ENCODE measurements at places on chromosomes 1 and 21.

GRCh38 chr1:209428241-209428921 lies 155.1 kb upstream of the CAMK1G start:
- no peak for DNase-seq

DNA sequence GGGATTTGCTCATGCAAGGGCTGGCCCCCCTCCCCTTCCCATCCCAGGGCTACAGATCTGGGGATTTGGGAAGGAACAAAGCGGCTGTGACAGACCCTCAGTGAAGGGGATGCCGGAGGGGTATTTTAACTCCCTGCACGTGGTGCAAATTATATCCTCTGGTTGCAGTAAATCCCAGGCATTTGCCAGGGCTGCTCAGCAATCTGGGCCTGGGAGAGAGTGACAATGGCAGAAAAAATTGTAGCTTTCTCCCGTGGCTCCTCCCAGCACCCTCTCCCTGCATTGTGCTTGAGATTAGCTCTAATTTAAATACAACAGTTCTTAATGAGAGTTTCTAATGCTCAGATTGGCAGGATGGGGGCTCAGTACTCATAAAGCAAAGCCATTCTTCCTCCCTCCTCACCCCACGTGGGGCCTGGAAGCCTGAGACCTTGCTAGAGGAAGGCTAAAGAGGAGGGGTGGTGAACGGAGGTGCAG lies 129.9 kb upstream of the CD34 start:
- DNase-seq, result no peak

DNA sequence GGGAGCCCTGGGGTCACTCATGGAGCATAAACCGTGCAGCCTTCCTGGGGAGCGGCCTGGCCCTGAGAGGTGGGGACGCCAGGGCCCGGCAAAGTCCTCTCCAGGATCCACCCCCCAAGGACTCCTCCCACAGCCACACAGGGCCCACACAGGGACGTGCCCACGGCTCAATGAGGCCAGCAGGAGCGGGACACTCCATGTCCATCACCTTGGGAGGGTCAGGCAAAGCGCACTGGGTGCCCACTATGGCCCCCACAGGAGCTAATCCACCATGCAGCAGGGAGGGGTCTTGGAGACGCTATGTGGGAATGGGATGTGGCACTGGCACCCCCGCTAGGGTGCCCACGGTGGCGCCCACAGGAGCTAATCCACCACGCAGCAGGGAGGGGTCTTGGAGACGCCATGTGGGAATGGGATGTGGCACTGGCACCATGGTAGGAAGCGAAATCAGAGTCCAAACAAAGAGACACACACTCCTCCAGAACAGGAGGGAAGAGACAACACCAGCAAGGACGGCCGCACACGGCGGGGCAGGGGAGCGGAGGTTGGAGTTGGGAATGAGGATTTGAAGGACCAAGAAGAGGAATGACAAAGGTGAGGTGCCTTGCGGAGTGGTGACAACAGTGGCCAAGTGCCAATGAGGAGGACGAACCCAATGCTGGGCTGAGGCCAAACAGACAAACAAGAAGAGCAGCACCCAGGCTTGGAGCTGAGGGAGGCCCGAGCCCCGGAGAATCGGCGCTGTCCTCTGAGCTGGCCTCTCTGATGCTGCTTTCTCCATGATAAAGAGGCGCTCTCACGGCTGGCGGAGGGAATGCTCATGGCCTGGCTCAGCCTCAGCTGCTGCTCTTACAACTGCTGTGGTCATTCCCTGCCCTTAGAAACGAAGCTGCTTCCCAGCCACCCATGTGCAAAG lies 18.1 kb upstream of the SLC19A1 start:
- DNase-seq, result no peak

GRCh38 chr1:168229893-168230292 lies 4.1 kb downstream of the SFT2D2 start:
- DNase-seq, result no peak

DNA sequence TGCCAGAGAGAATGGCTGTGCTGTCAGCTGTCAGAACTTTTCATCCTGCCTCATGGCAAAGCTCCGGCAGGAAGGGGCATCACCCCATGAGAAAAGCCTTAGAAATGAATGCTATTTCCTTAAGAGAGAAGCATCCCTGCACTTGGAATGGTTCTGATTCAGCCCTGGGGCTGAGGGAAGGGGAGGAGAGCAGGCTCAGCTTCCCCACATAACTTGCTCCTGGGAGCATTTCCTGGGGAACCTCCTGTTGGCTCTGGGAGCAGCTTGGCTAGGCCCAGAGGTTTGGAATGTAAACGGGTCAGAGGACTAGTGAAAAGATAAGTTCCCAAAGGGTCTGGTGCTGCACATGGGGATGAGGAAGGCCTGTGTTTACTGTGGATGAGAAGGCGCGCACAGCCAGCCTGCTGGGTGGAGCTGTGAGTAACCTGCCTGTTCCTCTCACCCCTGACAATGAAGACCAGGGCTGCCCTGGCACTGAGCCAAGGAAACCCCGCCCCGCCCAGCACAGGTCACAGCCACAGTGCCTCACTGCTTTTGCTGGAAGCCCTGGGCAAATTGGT lies 5.0 kb downstream of the PRELP start:
- DNase-seq, result peak; percentile 95

DNA sequence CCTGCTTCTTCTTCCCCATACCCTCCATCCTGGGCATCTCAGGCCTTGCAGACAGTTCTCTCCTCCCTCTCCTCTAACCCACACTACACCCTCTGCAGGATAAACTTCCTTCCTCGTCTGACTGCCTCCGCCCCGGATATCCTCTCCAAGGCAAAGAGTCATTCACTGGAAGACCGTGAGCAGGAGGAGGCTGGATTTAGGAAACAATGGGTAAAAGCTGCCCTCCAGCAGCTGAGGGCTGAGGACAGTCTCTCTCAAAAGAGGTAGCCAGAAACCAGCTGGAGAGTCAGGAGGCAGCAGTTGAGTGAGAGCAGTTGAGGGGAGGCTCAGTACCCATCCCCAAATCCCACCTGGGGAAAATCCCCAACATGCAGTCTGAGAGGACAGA lies 1.4 kb downstream of the CSRP1 start:
- DNase-seq, result no peak

DNA sequence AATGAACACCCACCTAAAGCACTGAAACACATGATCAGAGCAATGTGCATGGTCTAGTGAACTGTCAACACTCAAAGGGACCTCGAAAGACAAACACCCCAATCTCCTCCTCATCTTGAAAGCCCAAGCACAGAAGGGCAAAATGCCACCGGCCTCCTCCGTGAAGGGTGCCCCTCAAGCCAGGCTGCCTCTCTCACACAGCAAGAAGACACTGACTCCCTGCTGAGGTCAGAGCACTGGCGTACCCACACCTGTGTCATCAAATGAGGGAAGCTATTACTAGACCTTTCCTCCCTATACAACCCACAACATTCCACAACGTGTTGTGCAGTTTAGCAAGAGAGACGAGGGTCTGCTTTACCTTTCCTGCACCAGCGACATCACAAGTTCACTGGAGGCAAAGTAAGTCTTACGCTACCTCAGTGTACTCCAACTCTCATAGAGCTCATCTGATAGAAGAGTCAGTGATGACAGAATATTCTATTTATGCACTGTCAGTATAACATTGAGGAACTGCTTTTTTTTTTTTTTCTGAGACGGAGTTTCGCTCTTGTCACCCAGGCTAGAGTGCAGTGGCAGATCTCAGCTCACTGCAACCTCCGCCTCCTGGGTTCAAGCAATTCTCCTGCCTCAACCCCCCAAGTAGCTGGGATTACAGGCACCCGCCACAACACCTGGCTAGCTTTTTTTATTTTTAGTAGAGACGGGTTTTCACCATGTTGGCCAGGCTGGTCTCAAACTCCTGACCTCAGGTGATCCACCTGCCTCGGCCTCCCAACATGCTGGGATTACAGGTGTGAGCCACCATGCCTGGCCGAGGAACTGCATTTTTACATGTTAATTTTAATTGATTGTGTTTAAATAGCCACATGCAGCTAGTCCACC lies 3.3 kb downstream of the SH3BP5L start:
- no peak for DNase-seq

- peak; percentile 47 for DNase-seq
Observed at GRCh38 chr1:118335331-118335732, 150.3 kb upstream of the SPAG17 start.

GRCh38 chr1:104852151-104852550 lies 1102.5 kb downstream of the AMY1C start:
- no peak for DNase-seq

- no peak for DNase-seq
Observed at GRCh38 chr1:204663644-204664383, 21.7 kb downstream of the LRRN2 start.

All from cardiac muscle cell (in vitro differentiated cells and primary cell).